ENCODE measurements at places on chromosomes 2 and 18. TPM values are rescaled to one million over a fixed set of nuclear protein-coding genes. Genes with fewer than 3 reads are reported as not detected.

Gene RBKS
- 2.6 TPM for total RNA-seq

Gene ABCG8
- not detected for total RNA-seq

Gene MYOM1
- 1.6 TPM for total RNA-seq

Gene ORC2
- 57.8 TPM for total RNA-seq

Gene RASGRP3
- 15.2 TPM for total RNA-seq

Gene REG3A
- not detected for total RNA-seq

Gene NPHP1
- total RNA-seq = 0.18 TPM

Gene LIMS4
- total RNA-seq = 0.85 TPM

Gene IL1R1
- 0.40 TPM for total RNA-seq
